ENCODE measurements at places on chromosomes 7 and 10.

DNA sequence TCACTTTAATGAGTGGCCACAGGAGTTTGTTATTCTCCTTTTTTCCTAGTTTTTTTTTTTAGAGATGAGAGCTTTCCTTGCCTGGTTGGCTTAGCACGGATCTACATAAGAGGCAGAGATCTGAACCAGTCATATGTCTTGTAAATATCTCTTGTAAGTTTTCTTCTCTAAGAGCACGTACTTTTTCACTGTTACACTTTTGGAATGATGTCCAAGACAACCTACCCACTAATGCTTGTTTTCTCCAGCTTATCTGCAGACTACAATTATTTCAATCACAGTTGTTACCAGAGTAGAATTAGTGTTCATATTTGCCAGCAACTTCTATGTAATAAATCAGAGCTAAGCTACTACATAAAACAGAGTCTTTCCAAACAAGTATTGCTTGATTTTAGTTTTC lies 444.6 kb downstream of the KCNMA1 start:
- no peak for DNase-seq

DNA sequence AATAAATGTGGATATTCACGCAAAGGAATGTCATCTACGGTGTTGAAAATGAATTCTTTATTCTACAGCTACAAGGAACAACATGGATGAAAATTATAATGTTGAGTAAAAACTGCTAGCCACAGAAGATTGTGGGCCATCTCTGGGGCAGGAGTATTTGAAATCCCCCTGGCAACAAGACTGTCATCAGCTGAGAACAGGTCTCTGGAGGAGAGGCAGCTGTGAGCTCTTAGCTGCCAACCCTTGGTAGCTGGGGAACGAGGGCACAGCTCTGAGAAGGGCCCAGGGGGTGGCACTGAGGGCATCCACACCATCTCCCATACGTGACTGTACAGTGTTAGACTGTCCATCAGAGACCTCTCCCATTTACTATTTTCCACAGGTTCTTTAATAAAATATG lies 340.1 kb upstream of the MGMT start:
- DNase-seq = no peak

DNA sequence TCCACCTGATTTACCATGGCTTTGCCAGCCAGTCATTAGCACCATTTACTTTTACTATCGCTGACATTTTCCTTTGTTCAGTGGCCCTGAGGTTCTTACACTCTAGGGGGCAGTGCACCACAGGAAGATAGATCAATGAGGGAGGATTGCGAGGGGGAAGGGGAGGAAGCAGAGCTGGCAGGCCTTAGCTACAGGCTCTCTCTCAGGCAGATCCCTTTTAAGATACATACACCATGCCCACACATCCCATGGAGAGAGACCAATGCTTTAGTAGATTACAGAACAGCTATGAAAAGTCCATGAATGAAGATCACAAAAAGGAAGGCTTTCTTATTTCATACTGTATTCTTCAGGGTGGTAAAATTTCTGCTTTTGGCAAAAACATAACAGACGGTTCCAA lies 47.4 kb downstream of the DENND11 start:
- peak; percentile 65 for DNase-seq

DNA sequence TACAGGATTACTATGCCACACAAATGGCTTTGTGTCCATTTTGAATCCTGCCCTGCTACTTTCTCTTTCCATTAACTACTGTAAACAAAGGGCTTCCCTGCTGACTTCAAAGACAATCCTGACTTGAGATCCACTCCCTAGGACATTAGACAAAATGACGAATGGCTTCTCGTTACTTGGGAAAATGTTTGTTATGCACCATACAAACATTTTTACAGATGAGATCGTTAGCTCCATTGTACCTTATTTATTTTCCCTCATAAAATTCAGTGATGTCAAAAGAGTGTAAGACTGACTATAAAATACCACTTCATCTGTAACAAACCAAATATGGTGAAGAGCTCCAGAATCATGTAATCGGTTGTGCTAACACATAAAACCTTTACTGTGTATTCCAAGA lies 121.8 kb downstream of the CD36 start:
- no peak for DNase-seq

DNA sequence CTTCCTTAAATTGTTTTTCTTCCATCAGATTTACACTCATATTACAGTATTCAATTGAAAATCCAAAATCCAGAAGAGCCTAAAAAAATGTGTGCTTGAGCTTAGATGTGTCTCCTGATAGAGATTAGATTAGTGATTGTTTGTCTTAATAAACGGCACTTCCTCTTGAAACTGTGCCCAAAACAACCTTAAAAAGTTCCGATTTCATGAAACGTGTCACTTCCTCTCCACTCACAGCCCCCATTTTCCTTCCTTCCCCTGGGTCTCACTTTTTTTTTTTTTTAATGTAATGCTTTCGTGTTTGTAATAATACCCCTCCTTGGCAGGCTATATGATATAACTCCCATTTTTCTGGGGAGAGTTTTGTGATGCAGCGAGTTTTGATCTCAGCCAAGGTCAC lies 114.8 kb upstream of the ADO start:
- DNase-seq = no peak

DNA sequence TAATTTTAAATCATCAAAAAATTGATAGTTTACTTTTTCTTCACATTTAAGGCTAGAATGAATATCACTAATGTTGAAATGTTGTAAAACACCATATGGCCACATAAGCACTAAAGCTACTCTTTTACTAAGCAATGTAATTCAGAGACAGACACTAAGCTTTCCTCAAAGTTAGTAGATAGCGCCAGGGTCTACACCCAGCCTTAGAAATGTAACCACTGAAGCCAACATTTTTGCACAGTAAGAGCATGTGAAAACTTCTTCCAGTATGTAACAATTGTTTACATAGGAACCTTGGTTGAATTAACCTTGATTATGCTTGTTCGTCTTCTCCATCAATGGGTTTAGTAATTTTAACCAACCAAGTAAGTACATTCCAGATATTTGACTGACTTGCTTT lies 28.4 kb upstream of the PRKG1 start:
- DNase-seq = no peak

- no peak for DNase-seq
These were observed 4.4 kb downstream of the PON3 start for GRCh38 chr7:95391761-95392160.

DNA sequence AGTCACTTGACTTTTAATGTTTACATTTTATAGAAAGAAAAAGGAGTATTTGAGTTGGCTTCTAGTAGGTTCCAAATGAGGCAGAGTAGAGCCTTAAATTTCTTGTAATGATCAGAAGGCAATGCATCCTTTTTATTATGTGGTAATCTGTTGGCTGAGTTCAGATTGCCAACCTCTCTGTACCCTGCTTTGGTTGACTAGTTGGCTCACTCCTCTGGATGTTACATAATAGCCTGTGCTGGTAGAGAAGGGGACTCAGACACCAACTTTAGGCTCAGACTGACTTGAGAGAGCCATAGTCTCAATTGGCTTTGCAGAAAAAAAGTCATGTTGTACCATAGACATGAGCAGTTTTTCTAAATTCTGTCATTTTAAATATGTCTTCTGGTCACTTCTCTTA lies 46.8 kb upstream of the GLCCI1 start:
- DNase-seq = no peak

DNA sequence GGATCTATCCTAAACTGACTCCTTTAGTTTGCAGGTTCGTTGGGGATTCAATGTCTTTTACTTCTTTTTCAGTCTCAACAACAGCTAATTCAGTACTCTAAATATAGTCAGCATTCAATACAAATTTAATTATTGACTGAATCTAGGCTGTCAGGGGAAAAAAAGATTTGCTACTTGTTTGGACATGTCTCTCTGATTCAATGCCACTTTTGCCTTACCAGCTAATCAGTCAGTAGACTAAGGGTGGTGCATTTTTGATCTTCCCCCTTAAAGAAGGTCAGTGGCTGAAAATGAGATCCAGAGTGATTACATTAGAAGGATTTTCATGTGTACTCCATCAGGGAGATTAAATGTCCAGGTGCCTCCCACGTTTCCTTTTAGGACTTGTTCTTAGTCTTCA lies 145.1 kb downstream of the C1GALT1 start:
- DNase-seq = no peak
